Keratinocyte (primary cell): ENCODE measurements at places on chromosomes 7 and 10. TPM values are rescaled to one million over a fixed set of nuclear protein-coding genes. Genes with fewer than 3 reads are reported as not detected.
A peak's percentile ranks its signal among the peaks of the same experiment; 100 is the strongest.

DNA sequence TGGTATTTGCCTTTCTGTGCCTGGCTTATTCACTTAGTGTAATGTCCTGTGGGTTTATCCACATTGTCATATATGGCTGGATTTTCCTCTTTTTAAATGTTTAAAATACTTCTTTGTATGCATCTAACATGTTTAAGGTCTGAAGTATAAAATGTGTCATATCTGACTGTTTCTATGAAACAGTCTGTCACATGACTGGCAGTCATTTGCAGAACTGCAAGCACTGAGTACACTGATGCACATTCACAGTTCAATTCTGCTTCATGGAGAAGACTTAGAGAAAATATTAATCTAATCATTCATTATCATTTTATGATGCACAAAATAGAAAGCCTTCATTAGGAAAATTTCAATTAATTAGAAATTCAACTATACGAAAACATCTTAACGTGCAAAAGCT, 119.7 kb upstream of the PRSS58 start:
- no peak for DNase-seq

GRCh38 chr10:117457071-117457810, 82.0 kb upstream of the PDZD8 start:
- no peak for DNase-seq

DNA sequence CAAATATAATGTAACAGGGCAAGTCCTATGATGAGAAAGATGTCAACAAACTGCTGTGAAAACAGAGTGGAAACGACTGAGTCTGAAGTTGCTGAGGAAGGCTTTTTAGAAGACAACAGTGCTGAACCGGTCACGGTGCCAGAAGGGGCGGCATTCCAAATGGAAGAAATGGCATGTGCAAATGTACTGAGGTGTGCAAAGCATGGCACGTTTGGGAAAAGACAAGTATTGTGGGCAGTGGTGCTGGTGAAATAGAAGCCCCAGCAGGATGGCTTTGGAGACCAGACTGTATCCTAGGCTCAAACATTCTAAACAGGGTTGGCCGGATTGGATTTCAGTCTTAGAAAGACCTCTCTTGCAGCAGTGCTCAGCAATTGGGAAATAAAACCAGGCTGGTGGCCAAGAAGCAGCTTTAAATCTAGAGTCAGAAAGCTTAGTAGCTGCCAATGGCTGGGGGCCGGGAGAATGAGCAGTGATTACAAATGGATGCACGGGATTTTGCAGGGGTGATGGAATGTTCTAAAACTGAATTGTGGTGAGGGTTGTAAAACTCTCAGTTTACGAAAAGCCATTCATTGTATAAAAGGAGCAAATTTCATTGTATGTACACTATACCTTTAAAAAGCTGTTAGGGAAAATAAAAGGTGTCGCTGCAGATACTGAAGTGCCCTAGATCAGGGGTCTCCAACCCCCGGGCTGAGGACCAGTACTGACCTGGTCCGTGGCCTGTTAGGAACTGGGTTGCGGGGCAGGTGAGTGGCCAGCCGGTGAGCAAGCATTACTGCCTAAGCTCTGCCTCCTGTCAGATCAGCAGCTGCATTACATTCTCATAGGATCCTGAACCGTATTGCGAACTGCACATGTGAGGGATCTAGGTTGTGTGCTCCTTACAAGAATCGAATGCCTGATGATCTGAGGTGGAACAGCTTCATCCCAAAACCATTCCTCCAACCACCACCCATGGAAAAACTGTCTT, 141.6 kb downstream of the HIBADH start:
- no peak for DNase-seq

The AKR1C4 gene
- not detected in 3 replicates for polyA plus RNA-seq

DNA sequence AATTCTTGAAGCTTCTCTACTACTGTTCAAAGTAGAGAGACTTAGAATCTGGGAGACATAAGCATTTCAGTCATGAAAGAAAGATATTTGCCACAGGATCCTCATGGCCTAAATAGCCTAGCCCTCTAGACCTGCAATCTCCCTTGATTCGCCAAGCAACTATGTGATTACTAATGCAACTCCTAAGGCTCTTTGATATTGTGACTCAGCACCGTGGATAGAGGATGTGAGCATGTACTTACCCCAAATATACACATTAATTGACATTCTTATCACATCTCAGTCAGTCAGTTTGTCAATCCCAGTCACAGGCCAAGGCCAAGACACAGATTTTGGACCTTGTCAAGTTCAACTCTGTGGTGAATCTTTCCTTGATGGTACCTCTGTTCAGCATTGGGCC, 42.6 kb downstream of the GPR37 start:
- DNase-seq = peak; percentile 41

The GPC2 gene
- polyA plus RNA-seq = 0.55 to 0.81 TPM (median 0.61 TPM) in 3 replicates

GRCh38 chr10:91194497-91195179, 25.8 kb upstream of the PCGF5 start:
- DNase-seq = no peak

The CDK1 gene
- 5.2 to 43.8 TPM (median 19.2 TPM) in 3 replicates for polyA plus RNA-seq

DNA sequence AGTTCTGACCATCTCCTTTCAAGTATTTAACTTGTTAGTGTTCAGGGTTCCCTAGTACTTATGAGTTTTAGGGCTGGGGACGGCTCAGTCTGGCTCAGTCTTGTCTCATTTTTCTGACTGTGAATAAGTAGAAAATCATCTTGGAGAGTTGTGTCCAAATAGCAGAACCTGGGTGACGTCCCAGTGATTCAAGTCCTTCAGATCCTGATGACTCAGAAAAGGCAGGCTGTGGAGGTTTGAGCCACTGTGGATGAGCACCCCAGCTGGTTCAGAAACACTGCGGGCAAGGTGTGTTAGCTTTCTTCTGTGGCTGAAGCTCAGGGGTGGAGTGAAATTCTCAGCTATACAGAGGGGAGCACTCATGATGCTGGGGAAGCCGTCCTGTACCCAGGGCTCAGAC, 154.4 kb upstream of the NPY start:
- no peak for DNase-seq

DNA sequence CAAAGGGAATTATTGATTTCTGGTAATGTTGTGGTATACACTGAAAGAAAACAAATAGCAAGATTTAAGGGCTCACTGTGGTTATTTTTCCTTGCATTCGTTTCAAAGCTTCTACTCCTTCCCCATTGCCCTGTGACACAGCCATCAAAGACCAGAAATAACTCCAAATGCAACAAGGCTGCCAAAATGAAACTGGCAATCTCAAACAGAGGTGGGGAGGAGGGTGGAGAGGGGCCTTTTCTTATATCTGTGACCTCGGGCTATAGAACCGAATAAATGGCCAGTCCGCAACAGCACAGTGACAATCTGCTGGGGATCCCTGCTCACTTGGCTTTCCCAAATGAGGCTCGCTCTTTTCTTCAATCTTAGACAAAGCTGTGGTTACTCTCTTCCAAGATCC, 17.4 kb upstream of the SPOCK2 start:
- no peak for DNase-seq

The PNLIPRP2 gene
- not detected in 3 replicates for polyA plus RNA-seq

The AASS gene
- 5.8 to 10.3 TPM (median 6.8 TPM) in 3 replicates for polyA plus RNA-seq

The DYDC2 gene
- not detected in 3 replicates for polyA plus RNA-seq

GRCh38 chr7:137306748-137307147, 36.8 kb downstream of the PTN start:
- no peak for DNase-seq

DNA sequence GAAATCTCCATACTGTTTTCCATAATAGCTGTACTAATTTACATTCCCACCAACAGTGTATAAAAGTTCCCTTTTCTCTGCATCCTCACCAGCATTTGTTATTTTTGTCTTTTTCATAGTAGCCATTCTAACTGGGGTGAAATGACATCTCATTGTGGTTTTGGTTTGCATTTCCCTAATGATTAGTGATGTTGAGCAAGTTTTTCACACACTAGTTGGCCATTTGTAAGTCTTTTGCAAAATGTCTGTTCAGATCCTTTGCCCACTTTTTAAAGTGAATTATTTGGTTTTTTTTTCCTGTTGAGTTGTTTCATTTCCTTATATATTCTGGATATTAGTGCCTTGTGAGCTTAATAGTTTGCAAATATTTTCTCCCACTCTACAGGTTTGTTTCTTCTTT, 101.0 kb upstream of the NFE2L3 start:
- DNase-seq = no peak

DNA sequence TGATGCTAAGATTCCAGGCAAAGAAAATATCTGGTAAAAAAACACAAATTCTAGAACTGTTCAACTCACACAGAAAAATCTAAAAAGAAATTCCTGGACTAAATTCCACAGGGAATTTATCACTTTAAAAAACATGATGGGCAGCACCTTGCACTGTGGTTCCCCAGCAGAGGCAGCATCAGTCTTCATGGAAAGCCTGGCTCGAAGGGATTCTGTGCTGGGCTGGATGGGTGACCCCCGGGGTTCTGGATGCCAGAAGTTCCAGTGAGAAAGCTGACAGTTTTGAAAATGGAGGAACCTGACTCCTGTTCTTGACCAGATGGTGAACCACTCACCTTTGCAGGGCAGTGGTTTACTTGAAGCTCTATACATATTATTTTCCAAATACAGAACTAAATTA, 52.0 kb downstream of the RAB11FIP2 start:
- DNase-seq = no peak

The LBX1 gene
- not detected in 3 replicates for polyA plus RNA-seq

DNA sequence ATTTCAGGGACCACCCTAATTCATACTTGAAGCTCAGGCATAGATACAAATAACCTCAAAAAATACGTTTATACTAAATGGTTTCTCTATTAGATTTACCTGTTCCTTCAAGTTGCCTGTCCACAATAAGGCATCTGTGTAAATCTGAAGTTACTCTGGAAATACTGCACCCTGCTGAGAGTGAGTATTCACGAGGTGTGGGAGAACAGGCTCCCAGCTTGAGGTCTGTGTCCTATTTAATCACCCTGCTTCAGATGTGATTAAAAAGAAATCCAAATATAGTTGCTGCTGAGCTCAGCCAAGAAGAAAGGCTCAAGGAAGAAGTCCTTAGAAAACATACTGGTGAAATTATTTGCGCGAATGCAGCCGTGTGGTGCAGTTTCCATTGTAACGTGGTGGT, 136.8 kb downstream of the KLF6 start:
- DNase-seq = no peak
